Astrocyte of the spinal cord (primary cell): ENCODE measurements at places on chromosomes 5 and 9.

GRCh38 chr9:33041432-33042188 is 16.5 kb downstream of the DNAJA1 start:
- no peak for DNase-seq

GRCh38 chr9:132637351-132637750 is 32.4 kb downstream of the DDX31 start:
- no peak for DNase-seq

DNA sequence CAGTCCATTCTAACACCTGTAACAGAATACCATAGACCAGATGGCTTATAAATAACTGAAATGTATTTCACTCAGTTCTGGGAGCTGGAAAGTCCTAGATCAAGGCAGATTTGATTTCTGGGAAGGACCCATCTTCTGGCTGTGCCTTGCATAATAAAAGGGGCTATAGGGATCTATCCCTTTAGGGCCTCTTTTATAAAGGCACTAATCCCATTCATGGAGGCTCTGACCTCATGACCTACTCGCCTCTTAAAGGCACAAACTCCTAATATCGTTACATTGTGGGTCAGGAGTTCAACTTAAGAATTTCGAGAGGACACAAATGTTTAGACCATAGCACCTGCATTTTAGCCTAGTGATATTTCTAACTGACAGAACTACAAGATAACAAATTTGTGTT is 619.0 kb downstream of the CDH18 start:
- DNase-seq = no peak

DNA sequence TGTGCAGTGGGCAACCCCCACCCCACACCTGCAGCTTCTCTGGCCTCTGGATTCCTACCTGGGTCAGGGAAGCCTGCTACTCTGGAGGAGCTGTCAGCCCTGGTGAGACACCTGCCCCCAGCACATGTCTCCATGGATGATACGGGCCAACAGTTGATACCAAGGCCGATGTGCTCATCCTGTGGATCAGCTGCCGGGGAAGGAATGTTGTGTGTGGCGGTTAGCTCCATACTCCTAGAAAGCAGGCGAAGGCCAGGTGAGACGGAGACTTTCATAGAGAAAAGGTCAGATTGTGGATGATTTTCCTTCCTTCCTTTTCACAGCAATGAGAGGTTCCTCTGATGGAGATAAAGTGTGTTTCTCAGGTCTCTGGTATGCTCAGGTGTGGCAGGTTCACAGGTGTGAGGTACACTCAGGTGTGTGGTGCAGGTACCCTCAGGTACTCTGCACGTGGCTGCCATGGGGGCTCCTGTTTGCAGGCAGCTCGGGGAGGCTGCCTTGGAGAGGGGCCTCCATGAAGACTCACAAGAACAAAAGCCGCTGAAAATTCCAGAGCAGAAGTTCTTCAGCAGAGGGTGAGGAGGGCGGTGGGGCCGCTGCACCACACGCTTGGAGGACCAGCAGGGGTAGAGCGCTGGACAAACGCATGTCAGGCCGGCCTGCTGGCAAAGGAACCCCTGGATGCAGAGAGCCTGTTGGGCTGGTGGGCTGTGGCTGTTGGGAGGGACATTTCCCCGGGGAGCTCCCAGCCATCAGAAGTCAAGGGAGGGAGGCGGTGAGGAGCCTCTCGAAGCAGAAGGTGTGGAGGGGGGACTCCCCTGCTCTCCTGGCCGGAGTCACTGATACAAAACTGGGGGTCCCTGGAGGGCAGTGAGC is 5.1 kb upstream of the AHRR start:
- DNase-seq = no peak

- DNase-seq = peak; percentile 68
Measured at GRCh38 chr5:157917899-157918809, 59.2 kb upstream of the CLINT1 start.
